ENCODE measurements at places on chromosomes 7 and 10.

GRCh38 chr10:10647331-10647730 lies 370.3 kb upstream of the CELF2 start:
- no peak for DNase-seq

- no peak for DNase-seq
Measured at GRCh38 chr10:10193848-10194247, 823.8 kb upstream of the CELF2 start.

DNA sequence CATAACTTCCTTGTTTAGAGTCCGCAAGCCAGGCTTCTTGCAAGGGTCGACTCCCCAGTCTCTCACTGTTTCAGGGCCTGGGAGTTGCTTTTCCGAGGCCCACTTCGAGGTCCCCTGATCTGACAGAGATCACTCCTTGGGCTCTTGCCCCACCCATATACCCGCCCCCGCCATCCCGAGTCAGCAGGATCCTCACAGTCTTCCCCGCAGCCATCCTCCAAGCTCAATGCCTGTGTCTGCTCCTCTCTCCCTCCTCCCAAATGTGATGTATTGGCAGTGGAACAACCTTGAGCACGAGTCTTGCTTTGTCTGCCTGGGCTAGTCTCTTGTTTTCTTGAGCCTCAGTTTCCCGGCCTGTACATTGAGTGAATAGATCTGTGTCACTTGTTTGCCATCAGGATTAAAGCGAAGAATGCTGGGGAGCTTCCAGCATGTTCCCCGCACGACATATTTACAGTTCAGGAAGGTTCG lies 2.4 kb upstream of the HMX2 start:
- DNase-seq: no peak

DNA sequence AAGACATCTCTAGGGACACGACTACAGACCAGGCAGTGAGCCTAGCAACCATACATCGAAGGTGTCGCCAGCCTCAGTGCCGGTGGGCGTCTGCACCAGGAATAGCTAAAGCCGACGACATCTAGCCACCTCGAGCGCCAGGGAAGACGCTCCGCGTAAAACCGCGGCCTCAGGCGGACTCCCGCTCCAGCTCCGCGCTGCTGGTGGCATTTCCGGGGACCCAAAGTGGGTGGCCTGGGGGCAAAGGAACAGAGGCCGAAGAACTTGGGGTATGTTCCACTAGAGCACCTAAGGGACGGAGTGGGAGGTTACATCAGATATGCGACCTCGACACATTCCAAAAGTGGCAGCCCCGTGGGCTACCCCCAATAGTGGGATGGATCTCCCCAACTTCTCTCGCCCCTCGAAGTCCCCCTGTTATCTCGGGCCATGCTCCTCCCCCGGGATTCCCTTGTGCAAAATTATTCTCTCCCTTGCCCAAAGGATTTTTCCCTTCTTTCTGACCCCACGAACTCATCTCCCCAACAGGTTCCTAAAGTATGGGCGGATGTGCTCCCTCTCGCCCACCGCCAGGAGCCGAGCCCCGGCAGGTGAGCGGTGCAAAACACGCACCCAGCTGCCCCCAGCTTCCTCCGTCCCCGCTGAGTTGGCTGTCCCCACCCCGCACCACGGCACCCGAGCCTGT lies 1.2 kb downstream of the KCNMA1 start:
- no peak for DNase-seq

- DNase-seq: no peak
Measured at GRCh38 chr10:130403153-130404075, 267.2 kb downstream of the GLRX3 start.

GRCh38 chr7:70573071-70573661 lies 558.8 kb upstream of the GALNT17 start:
- no peak for DNase-seq

DNA sequence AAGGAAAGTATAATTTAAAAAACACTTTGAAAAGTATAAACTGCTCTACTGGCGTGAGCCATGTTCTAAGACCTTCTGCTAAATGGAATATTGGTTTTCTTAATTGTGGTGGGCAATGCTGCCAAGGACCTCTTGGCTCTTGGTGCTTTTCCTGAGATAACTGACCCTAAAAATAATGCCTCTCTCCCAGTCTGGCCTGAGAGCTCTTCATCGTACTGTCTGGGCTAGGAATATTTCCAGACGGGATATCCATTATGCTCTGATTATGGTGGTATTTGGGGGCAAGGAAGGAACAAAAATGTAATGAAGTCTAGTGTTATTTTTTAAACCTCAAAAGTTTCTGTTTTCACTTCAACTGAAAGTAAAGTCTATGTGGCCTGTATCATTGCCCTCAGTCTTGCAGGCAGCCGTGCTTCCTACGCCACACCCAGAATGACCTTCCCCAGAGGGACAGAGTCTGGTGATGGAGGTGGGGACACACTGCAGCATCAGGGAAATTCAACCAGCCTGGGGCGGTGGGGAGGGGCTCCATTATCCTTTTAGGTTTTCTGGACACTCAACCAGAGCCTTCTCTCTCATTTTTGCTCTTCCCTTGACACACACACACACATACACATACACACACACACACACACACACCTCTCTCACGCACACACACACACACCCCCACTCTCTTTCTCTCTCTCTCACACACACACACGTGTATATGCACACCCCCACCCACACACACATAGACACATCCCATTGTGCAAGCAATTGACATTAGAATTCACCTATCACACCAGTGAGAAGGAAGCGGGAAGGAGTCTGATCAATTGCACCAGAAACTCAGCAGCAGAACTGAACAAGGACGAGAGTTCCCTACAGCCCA lies 99.6 kb downstream of the LRRC18 start:
- DNase-seq: no peak

- no peak for DNase-seq
Measured at GRCh38 chr10:119370972-119371703, 163.8 kb downstream of the GRK5 start.

- DNase-seq: no peak
Measured at GRCh38 chr7:158828133-158829020, 932 bp downstream of the ESYT2 start.

Measured in cortex of kidney (tissue), 1 donor.